ENCODE measurements at places on chromosomes 5 and 9.

- no peak for DNase-seq
Measured at GRCh38 chr9:113266174-113266573, 9.2 kb downstream of the CDC26 start.

GRCh38 chr5:401146-402034 lies 41.6 kb upstream of the EXOC3 start:
- no peak for DNase-seq

GRCh38 chr5:145979270-145980223 lies 43.2 kb downstream of the SH3RF2 start:
- DNase-seq, result no peak

DNA sequence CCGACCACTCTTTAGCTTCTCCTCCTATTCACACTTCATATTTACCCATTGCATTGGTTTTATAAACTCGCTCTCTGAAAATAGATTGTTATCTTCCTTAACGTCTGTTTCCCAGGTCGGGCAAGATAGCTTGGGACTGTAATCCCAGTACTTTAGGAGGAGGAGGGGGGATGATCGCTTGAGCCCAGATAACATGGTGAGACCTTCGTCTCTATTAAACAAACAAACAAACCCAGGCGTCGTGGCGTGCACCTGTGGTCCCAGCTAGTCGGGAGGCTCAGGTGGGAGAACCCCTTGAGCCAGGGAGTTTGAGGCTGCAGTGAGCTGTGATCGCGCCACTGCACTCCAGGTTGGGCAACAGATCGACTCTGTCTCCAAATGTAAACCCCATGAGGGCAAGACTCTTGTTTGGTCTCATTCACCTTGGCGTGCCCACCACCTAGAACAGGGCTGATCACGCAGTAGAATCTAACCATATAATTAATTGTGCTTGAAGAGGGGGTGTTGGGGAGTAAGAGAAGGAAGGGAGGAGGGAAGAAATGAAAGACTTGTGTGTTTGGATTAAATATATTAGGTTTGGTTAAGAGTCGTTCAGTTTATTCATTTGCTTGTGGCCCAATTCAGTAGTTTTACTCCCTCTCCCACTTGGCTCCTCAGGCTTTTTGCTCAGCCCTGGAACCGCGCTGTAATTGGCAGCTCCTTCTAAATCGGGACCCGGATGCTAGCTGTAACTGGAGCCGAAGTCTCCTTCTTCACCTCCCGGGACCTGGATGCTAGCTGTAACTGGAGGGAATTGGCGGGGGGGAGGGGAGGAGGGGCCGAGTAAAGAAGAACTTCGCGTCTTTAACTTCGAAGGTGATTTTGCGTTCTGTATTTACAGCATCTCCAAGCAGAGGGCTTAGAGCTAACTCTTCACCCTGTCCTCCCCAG lies 24.9 kb downstream of the CDKN2A start:
- no peak for DNase-seq

DNA sequence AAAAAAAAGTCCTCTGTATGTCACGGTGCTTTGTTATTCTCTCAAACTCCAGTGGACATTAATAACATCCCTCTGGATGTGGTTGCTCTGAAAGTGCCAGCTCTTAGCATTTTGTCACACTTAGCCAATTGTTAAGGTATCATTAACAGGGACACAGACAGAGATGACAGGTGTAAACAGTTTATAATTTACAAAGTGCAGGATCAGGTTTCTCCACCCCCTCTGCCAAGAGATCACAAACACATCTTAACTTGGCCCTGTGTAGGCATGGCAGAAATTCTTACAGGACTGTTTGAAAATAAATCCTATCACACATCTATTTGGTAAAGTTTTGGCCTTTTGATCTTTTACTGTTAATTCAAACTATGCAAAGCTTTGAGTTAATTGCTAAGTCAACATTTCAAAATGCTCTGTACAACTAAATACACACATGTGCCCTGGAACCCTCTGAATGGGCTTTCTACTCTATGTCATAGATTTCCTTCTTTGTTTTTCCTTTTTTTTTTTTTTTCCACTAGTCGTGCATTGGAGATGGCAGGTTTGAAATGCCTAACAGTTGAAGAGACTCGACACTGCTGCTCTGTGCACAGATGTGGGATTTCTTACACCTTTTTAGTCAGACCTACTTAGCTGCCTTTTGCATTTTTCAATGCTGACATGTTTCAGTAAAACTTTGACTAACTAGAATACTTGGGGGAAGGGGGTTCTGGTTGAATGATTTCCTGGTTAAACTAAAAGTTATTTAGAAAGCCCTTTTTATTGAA lies 41.7 kb downstream of the SEMA6A start:
- peak; percentile 66 for DNase-seq

DNA sequence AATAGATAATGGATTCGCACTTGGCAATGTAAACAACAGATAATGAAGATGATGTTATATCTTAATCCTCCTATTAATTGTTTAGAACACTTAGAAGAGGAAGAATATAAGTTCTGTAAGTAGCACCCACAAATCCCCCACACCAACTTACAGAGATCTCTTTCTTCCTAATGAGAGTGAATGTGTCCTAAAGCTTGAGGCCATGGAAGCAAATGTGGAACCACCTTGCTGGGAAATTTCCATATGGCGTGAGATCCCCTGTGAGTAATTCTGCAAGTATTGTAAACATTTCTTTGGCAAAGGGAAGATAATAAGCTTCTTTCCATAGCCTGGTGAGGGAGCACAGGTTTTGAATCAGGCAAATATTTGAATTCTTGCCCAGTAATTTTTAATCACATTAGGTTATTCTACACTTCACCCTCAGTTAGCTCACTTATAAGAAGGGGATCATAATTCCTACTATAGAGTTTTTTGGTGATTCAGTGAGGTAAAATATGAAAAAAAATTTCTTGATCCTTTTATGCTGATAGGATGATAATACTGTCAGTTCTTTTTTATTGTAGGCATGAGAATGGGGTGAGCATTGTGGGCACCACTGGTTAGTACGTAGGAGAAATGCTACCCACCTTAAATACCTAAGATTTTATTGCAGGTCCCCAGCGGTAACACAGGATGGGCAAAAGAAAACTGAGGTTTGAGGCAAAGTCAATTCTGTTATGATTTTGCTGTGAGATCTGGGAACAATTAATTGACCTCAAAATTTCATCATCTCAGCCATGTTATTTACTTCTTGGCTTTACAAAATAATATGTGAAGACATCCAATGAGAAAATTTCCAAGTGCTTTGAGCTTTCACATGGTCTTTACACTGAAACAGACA lies 574.8 kb downstream of the PSAT1 start:
- DNase-seq, result no peak

GRCh38 chr5:139377226-139377625 lies 5.9 kb downstream of the SLC23A1 start:
- no peak for DNase-seq

DNA sequence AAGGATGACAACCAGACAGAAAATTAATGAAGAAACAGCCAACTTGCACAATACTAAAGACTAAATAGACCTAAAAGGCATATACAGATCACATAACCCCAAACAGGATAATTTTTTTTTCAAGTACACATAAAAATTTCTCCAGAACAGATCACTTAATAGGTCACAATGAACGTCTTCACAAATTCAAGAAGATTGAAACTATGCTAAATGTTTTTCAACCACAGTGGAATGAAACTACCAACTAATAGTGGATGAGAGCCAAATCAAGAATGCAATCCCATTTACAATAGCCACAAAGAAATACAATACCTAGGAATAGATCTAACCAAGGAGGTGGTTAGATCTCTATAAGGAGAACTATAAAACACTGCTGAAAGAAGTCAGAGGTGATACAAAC lies 145.8 kb downstream of the TMEM232 start:
- DNase-seq, result no peak

DNA sequence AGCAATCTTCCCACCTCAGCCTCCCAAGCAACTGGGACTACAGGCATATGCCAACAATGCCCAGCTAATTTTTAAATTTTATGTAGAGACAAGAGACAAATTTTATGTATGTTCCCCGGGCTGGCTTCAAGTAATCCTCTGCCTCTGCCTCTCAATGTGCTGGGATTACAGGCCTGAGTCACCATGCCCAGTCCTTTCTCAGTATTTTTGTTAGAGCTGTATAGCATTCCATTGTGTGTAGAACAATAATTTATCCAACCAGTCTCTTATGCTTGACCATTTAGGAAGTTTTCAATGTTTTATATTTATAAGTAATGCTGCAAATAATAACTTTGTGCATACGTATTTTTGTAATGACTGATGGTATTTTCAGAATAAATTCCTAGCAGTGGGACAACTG lies 38.9 kb upstream of the CTXN3 start:
- no peak for DNase-seq

DNA sequence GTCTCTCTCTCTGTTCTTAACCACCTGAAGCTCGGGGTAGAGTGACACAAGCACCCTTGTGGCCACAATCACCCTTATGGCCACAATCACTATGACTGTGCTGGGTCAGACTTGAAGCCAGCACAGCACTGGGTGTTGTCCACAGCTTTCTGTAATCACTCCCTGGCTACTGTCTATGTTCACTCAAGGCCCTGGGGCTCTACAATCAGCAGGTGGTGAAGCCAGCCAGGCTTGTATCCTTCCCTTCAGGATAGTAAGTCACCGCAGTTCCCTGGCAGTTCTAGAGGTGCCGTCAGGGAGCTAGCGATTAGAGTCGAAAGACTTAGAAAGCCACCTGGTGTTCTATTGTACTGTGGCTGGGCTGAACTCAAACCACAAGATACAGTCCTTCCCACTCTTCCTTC lies 44.2 kb downstream of the GDA start:
- no peak for DNase-seq

DNA sequence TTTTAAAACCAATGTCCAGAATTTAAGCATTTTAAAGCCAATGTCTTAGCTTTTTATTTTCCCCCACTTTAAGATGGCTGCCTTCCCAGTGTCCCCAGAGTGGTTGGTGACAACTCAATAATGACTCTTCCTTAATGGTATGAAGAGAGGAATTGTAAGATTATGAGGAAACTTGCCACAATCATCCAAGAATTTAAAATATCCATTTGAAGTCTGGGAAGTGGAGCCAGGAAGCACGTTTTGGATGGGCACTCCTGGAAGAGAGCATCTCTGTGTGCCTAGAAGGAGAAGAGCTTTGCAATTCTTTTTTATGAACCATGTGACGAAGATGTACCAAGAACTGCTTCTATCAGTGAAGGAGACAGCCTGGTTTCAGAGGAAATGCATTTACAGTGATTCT lies 11.3 kb upstream of the IGFBPL1 start:
- DNase-seq, result no peak

- peak; percentile 11 for DNase-seq
Measured at GRCh38 chr5:120055858-120056257, 408.2 kb upstream of the PRR16 start.

GRCh38 chr5:150209099-150209635 lies 19.3 kb downstream of the SLC6A7 start:
- peak; percentile 35 for DNase-seq

DNA sequence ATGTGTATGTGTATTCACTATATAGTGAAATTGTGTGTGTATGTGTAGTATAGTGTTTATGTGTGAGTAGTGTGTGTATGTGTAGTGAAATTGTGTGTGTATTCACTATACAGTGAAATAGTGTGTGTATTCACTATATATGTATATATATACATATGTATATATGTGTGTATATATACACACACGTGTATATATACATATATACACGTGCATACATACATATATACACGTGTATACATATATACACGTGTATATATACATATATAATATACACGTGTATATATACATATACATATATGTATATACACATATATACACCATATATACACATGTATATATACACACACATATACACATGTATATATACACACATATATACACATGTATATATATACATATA lies 403.6 kb upstream of the TUSC1 start:
- DNase-seq, result no peak

- no peak for DNase-seq
Measured at GRCh38 chr5:102879741-102880140, 124.6 kb downstream of the PAM start.

DNA sequence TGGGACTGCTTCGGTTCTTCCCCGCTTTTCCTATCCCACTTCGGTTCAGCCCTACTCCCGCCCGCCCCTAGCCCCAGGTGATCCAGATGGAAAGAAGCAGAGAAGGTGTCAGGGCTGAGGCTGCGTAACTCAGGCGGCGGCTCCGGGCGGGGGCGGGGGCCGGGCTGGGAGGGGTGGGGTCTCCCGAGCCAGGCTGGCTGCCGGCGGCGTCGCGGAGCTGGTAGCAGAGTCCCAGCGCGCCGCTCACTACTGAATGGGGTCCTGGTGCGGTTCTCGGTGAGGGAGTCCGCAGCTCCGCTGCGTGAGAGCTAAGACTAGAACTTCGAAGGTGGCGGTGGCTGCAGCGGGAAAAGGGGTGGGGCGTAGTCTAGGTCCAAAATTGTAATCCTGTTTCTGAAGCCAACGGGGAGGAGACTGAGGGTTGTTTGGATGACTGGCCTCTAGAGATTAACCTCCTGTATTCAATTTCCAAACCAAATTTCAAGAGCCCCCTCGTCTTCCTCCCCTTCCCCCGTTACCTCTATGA lies 1.4 kb downstream of the PRR16 start:
- peak; percentile 61 for DNase-seq

DNA sequence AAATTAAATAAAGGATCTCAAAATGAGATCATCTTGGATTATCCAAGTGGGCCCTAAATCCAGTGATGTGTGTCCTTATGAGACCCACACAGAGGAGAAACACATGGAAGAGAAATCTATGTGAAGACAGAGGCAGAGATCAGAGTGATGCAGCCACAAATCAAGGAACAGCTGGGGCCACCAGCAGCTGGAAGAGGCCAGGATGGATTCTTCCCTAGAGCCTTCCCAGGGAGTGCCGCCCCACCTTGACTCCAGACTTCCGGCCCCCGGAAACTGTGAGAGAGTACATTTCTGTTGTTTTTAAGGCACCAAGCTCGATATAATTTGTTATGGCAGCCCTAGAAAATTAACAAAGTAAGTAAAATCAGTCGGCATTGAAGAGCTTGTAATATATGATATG lies 286.9 kb downstream of the FBXL7 start:
- peak; percentile 44 for DNase-seq

- DNase-seq, result no peak
Measured at GRCh38 chr5:176897263-176897662, 1.9 kb downstream of the HK3 start.

DNA sequence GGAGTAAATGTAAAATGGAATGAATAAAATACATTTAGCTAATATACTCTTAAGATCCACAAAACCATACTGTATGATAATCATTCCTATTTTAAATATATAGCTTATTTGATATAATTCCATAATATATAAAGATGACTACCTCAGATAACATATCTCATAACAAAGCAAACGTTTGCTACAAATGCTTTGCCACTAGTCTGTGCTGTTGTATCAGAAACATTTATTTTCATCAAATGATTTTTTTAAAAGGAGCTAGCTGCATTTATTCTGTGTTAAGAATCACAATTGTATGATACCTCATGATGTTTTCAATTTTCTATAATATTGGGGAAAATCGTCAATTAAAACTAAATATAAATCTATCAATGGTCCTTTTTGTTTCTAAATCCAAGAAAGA lies 567.2 kb downstream of the PTPRD start:
- peak; percentile 47 for DNase-seq

DNA sequence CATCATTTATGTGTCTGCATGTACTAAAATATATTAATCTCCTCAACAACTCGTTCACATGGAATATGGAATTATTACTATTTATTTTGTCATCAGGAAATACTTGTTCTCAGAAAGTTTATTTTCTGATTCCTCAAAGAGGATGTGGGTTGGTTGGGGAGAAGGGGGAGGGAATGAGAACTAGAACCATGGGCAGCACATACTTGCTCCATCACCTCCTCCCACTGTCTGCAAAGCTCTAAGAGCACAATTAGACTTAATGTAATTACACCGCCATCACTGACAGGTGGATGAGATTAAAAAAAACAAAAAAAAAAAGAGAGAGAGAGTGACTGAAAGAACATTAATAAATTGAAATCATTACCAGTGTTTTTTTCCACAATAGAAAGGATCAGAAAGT lies 98.2 kb downstream of the OXCT1 start:
- DNase-seq, result no peak

- DNase-seq, result peak; percentile 80
Measured at GRCh38 chr5:19547640-19548039, 440.4 kb downstream of the CDH18 start.

All from tongue (tissue), 3 donors.